Fibroblast of skin of abdomen (primary cell): ENCODE measurements at places on chromosomes 1 and 21.

GRCh38 chr1:56113679-56114078, 465.7 kb downstream of the PLPP3 start:
- DNase-seq, result no peak

- DNase-seq, result peak; percentile 76
These were observed 183.6 kb upstream of the UBE2U start for GRCh38 chr1:64019818-64020217.

GRCh38 chr21:37341254-37341960, 25.2 kb upstream of the DYRK1A start:
- DNase-seq, result peak; percentile 70

DNA sequence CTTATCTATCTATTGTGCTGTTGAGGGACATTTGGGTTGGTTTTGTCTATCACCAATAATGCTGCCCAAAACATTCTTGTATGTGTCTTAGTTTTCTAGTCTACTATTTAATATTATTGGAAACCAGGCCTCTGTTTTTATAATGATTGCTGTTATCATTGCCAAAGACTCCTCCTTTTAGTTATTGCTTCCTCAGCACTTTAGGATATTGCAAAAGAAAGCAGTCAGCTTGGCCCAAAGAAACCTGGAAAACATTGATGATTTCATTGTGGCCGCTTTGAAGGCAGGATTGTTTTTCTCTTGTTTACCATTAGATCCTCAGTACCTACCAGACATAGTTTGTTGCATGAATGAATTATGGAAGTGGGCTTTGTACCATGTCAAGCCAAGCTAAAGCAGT, 20.6 kb upstream of the MTARC2 start:
- no peak for DNase-seq

- DNase-seq, result peak; percentile 48
These were observed 25.7 kb downstream of the AKNAD1 start for GRCh38 chr1:108831225-108831624.
